ENCODE measurements at places on chromosomes 12 and 14. TPM values are rescaled to one million over a fixed set of nuclear protein-coding genes. Genes with fewer than 3 reads are reported as not detected.

TAS2R19 gene
- polyA plus RNA-seq: 0.48 TPM

DNA sequence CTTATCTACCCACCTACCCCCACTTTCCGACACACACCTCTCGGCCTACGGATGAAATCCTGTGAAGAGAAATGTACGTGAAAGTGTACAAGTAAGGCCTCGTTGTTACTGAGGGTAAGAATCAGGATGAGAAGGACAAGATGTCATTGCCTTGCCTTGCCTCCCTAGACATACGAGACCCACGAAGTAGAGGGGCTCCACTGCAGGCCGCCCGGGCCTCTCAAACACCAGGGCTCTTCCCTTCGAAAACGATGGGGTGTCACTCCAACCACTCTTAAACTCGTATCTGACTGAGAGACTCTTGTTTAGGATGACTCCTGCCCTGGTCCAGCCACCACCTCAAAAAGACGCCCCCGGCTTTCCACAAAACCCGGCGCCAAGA, 498 bp downstream of the RACGAP1 start:
- DNase-seq: no peak

HHIPL1 gene
- 1.1 TPM for polyA plus RNA-seq

RILPL1 gene
- 19.8 TPM for polyA plus RNA-seq

DNA sequence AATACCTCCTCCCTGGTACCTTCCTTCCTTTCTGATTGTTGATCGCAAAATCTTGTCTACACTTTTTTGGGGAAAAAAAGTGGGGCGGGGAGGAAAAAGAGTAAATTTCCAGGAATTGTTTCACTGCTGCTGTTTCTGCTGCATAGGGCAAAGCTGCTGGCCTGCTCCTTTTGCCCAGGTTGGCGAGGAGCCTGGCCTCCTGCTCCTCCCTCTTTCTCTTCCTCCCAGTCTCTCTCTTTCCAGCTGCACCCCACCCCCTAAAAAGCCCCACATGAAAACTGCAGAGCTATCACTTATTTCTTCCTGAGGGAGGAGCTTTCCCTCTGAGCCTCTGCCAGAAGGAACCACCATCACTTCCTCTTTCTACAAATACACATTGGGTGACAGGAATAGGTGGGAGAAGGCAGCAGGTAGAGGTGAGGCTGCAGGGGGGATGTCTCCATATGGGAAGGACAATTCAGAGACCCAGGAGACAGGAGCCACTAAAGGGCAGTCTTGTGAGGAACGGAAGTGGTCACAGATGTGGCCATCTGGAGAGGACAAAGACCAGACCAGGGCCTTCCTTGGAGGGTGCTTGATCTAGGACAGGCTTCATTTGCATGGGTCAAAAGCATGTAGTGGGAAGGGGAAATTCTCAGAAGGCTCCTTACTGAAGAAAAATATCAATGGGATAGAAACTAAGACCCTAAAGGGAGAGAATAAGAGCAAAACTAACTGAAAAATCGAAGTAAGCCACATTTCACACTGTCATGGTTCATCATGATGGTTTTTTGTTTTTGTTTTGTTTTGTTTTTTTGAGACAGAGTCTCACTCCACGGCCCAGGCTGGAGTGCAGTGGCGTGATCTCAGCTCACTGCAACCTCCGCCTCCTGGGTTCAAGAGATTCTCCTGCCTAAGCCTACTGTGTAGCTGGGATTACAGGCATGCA, 14.8 kb downstream of the ZBTB39 start:
- DNase-seq: no peak

SCNN1A gene
- 0.26 TPM for polyA plus RNA-seq

GRCh38 chr12:105948331-105948730, 190.4 kb downstream of the NUAK1 start:
- no peak for DNase-seq

- no peak for DNase-seq
These were observed 44.1 kb downstream of the FAM222A start for GRCh38 chr12:109757671-109758265.

GRCh38 chr14:90665321-90666000, 150.8 kb downstream of the TTC7B start:
- DNase-seq: no peak

DNA sequence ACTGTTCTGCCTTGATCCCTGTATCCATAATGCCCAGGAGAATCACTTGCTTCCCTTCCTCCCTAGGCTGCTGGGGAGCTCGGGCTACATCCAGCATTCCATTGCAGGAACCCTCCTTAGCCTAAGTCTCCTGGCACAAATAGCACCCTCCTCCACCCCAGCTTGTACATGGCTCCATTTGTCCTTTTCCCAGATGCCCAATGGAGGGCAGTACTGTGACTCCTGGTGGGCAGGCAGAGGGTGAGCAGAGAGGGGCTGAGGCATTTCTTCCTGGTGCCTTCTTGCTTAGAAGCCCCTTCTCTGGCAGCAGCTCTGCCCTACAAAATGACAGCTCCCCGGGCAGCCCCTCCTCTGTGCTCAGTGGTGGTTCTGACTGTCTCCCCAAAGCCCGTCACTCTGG, 86.5 kb downstream of the RBM19 start:
- no peak for DNase-seq
